ENCODE measurements at places on chromosomes 3 and 15. TPM values are rescaled to one million over a fixed set of nuclear protein-coding genes. Genes with fewer than 3 reads are reported as not detected.

DZIP1L gene
- polyA plus RNA-seq = 4.4 TPM

B3GALNT1 gene
- 19.1 TPM for polyA plus RNA-seq

GRCh38 chr15:47607695-47608094 lies 109.6 kb upstream of the SEMA6D start:
- H3K36me3 ChIP-seq = no peaks in the 10 kb centered on the region
- H3K27ac ChIP-seq = no peak overlapping the region
- H3K4me3 ChIP-seq = no peak overlapping the region
- DNase-seq = no peak
- H3K4me1 ChIP-seq = no peaks in the 10 kb centered on the region

GRCh38 chr3:138032567-138032966 lies 22.6 kb downstream of the CLDN18 start:
- no peaks in the 10 kb centered on the region for H3K27me3 ChIP-seq
- H3K36me3 ChIP-seq = no peaks in the 10 kb centered on the region
- no peak overlapping the region for H3K27ac ChIP-seq
- H3K4me1 ChIP-seq = no peaks in the 10 kb centered on the region
- no peak for DNase-seq

- H3K4me1 ChIP-seq = peaks cover 9% of the 10 kb centered on the region
- peak overlapping the region; percentile 90 for H3K27ac ChIP-seq
- peak; percentile 76 for DNase-seq
- no peaks in the 10 kb centered on the region for H3K36me3 ChIP-seq
Measured at GRCh38 chr15:51621936-51622603, 501 bp downstream of the DMXL2 start.

FBLN2 gene
- polyA plus RNA-seq = 14.4 TPM

- no peak overlapping the region for H3K27ac ChIP-seq
- H3K27me3 ChIP-seq = no peaks in the 10 kb centered on the region
- no peaks in the 10 kb centered on the region for H3K4me1 ChIP-seq
- H3K4me3 ChIP-seq = no peak overlapping the region
- no peaks in the 10 kb centered on the region for H3K36me3 ChIP-seq
Measured at GRCh38 chr3:174198199-174198598, 660.9 kb upstream of the NAALADL2 start.

- peaks cover 8% of the 10 kb centered on the region for H3K4me1 ChIP-seq
- DNase-seq = no peak
- no peak overlapping the region for H3K4me3 ChIP-seq
- H3K36me3 ChIP-seq = no peaks in the 10 kb centered on the region
- no peak overlapping the region for H3K27ac ChIP-seq
Measured at GRCh38 chr15:90259524-90259923, 5.9 kb upstream of the NGRN start.

PROS1 gene
- 43.5 TPM for polyA plus RNA-seq

- H3K27ac ChIP-seq = peak overlapping the region; percentile 72
- H3K27me3 ChIP-seq = peaks cover 5% of the 10 kb centered on the region
- H3K4me3 ChIP-seq = peak overlapping the region; percentile 67
- H3K4me1 ChIP-seq = peaks cover 6% of the 10 kb centered on the region
Measured at GRCh38 chr3:115658337-115659181, 35.2 kb downstream of the GAP43 start.

DNA sequence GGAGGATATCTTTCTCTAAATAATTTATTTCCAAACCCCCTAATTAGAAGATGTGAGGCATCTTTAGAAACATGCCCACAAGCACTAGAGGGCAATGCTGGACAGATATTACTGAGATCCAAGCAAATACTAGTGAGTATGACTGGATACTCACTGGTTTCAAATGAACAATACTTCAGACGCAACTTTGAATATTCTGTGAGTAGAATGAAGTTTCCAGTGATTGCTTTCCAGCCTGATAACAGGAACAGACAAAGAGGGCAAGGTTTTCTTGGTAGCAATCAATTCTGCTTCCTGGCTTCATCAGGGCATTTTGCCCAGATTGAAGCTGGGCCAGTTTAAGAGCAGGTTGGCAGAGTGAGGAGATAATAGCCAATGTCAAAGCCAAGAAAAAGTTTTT lies 442.6 kb upstream of the PDZRN3 start:
- H3K4me3 ChIP-seq = no peak overlapping the region
- H3K27ac ChIP-seq = no peak overlapping the region

DNA sequence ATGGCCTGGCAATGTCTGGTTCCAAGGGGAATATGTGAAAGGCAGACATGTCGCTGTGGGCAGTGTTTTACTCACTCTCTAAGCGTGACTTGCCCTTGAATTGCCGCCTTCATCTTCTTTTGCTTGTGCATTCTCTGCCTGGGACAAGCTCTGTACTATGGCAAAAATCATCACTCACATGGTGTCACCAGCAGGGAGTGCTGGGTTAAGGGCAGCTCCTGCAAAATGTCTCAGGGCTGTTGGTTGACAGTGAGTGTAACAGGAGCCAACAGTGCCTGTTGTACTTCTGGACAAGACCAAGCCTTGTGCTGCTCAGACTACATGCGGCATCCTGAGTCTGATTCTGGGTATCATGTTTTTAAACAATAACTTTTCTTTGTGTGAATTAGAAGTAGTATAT lies 45.3 kb upstream of the KY start:
- no peak overlapping the region for H3K4me3 ChIP-seq
- no peaks in the 10 kb centered on the region for H3K36me3 ChIP-seq
- DNase-seq = no peak
- H3K27ac ChIP-seq = no peak overlapping the region

GRCh38 chr15:99603828-99604227 lies 38.0 kb downstream of the MEF2A start:
- no peak overlapping the region for H3K27ac ChIP-seq
- no peak for DNase-seq
- H3K36me3 ChIP-seq = peaks cover 10% of the 10 kb centered on the region
- H3K4me1 ChIP-seq = no peaks in the 10 kb centered on the region

DNA sequence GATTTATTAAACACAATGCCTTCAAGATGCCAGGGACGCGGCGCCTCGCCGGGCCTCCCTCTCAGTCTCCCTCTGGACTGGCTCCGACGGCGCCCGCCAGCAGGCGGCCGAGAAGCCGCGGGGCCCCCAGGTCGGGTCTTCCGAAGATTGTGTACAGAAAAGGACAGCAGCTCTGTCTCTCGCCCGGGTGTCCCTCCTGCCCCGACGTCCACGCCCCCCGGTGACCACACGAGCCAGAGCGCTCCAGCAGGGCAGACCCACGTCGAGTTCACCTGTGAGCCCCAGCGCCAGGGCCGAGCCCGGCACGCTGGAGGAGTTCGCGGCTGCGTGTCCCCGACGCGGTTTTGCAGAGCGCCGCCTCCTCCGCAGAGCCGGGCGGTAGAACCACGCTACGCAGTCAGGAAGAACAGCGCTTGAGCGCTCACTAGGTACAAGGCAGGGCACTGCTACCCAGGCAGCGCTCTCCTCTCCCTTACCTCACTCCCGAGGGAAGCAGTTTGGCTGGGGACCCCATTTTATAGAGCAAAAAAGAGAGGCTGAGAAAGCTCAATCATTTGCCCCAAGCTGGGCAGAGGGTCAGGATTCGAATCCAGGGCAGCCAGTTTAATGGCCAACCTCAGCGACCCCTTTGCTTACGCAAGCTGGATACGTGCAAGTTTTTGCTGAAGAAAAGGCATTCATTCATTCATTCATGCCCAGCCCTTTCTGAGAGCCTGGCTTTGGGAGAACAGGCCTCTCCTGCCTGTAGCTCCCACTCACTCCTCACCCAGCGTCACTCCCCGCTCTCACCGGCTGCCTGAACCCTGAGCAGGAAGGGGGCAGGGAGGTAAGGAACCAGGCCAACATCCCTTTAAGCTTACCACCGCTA lies 3.0 kb upstream of the TLE3 start:
- peak overlapping the region; percentile 30 for H3K27ac ChIP-seq
- H3K36me3 ChIP-seq = no peaks in the 10 kb centered on the region
- peaks cover 5% of the 10 kb centered on the region for H3K27me3 ChIP-seq
- H3K4me1 ChIP-seq = peaks cover 29% of the 10 kb centered on the region
- DNase-seq = no peak

ANKUB1 gene
- 0.12 TPM for polyA plus RNA-seq

- H3K36me3 ChIP-seq = no peaks in the 10 kb centered on the region
- H3K4me3 ChIP-seq = no peak overlapping the region
- H3K4me1 ChIP-seq = no peaks in the 10 kb centered on the region
- no peaks in the 10 kb centered on the region for H3K27me3 ChIP-seq
- H3K27ac ChIP-seq = no peak overlapping the region
Measured at GRCh38 chr15:60733196-60733595, 254.3 kb upstream of the ICE2 start.

WDR49 gene
- 0.13 TPM for polyA plus RNA-seq

All from large intestine (tissue), 12 donors.